Esophagus muscularis mucosa (tissue), 4 donors: ENCODE measurements at places on chromosomes 11 and 22.

DNA sequence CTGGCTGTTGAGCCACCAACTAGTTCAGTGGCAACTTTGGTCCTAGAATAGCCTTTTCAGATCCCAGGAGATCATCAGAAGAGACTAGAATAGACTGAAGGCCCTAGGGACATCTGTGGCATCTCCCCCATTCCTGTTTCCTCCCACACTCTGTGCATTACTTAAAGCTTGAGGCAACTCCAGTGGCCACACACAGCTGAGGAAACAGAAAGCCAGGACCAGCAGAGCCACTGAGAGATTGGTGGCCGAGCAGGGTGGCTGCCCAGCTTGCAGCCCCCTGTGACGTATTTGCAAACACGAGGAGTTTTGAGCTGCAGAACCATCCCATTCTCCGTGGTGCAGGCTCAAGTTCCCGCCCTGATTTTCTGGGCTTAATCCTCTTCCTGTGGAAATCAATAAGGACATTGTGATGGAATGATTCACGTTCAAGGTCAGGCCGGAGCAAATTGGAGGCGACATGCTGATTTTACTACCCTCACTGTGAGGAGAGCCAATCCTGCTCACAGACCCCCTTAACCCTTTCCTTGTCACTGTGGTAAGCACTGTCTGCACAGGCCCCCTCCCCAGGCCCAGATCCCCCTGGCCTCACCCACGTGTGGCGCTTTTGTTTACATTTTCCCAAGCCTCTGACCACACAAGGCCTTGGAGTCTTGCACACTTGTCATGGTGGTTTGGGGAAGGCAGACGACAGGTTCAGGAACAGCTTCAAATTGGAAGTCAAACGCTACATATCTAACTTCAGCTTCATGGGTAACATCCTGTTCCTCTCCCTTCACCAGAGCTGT, 69.1 kb upstream of the MYOD1 start:
- DNase-seq: no peak

GRCh38 chr11:128669506-128670270, 24.2 kb upstream of the FLI1 start:
- no peak for DNase-seq

- DNase-seq: no peak
Observed at GRCh38 chr11:46242041-46242951, 35.2 kb upstream of the CREB3L1 start.

GRCh38 chr11:37504060-37504611, 906.1 kb upstream of the RAG2 start:
- DNase-seq: no peak

DNA sequence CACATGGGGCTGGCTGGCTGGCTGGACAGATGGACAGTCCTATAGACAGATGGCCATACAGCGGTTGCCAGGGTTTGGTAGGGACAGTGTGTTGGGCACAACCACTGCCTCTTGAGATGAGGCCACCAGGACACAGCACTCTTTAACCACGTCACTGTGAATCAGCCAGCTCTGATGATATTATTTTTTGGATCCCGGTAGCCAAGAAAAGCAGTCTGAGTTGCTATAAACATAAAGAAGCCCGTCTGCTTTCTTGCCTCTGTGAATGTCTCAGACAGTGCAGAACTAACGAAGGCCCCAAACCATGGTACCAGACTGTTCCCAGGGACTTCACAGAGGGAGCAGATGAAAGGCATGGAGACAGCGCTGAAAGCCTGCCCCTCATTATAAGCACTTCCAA, 115.9 kb upstream of the CSNK2A3 start:
- DNase-seq: no peak
